ENCODE measurements at places on chromosomes 13 and 19. TPM values are rescaled to one million over a fixed set of nuclear protein-coding genes. Genes with fewer than 3 reads are reported as not detected.

DNA sequence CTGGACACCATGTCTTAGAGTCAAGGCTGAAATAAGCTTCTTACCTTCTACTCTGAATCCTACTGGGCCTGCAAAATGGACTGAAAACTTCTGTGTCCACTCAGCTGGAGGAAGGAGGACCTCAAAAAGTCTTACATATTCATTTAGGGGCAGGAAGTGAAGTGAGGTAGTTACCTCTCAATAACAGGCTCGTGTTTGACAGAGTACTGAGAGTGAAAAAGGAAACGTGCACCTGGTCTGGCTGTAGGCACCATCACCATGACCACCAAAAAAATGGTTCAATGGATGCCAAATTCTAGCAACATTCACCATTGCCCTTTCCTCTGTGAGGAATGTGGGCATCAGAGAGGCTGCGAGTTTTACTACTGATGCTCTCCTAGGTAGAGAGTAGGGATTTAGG is 176.2 kb downstream of the RFC3 start:
- no peaks in the 10 kb centered on the region for H3K27me3 ChIP-seq
- H3K4me1 ChIP-seq = no peaks in the 10 kb centered on the region
- DNase-seq = no peak
- H3K4me3 ChIP-seq = no peak overlapping the region

DNA sequence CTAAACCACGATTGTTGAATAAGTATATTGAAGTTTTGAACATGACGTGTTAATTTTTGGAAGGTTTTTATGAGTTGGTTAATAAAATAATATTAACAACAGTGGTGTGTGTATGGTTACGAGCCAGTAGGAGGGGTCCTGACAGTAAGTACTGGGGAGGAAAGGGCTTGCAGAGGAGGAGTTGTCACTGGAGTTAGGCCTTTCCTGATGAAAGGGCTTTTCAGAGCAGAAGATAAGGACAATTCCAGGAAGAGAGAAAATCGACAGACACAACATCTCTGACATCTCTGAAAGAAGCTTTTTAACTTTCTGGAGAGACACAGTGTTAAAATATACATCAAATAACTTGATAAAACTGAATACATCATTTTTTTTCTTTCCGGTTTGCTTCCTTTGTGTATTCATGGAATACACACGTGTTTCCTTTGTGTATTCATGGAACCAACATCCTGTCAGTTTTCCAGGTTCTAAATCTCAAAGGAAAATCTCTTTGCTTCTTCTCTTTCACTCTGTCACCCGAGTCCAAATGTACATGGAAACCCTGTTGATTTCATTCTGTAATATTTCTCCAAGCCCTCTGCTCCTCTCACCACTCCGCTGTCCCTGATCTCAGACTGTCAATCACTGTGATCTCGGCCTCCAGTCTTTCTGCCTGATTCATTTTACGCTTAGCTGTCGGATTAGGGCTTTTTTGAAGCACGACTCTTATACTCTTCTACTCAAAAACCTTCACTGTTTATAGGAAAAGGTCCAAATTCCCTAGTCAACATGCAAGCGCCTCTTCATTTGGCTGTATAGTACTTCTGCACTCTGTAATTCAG is 374.4 kb downstream of the DLEU7 start:
- no peaks in the 10 kb centered on the region for H3K4me1 ChIP-seq
- H3K27ac ChIP-seq = no peak overlapping the region
- H3K4me3 ChIP-seq = no peak overlapping the region
- H3K27me3 ChIP-seq = no peaks in the 10 kb centered on the region
- DNase-seq = no peak

DNA sequence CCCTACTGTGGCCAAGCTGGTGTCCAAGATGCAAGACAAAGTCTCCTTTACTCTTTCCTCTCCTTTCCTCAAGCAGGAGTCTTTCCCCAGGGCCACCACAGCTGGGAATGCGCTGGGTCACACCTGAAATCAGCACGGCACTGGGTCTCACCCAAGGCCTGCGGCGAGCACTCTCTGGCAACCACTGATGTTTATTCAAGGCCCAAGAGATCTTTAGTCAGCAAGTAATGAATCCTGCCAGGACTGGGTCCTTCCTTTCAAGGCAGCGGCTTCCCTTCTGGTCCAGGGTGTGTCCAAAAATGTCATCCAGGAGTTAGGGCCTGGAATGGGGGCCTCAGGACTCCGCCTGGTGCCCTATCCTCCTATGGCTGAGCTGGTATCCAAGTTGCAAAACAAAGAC is 24.1 kb downstream of the BLOC1S3 start:
- DNase-seq = peak; percentile 56
- peak overlapping the region; percentile 4 for H3K27ac ChIP-seq
- H3K36me3 ChIP-seq = no peaks in the 10 kb centered on the region
- peaks cover 11% of the 10 kb centered on the region for H3K27me3 ChIP-seq

CEACAM1 gene
- total RNA-seq = 0.32 TPM

DNA sequence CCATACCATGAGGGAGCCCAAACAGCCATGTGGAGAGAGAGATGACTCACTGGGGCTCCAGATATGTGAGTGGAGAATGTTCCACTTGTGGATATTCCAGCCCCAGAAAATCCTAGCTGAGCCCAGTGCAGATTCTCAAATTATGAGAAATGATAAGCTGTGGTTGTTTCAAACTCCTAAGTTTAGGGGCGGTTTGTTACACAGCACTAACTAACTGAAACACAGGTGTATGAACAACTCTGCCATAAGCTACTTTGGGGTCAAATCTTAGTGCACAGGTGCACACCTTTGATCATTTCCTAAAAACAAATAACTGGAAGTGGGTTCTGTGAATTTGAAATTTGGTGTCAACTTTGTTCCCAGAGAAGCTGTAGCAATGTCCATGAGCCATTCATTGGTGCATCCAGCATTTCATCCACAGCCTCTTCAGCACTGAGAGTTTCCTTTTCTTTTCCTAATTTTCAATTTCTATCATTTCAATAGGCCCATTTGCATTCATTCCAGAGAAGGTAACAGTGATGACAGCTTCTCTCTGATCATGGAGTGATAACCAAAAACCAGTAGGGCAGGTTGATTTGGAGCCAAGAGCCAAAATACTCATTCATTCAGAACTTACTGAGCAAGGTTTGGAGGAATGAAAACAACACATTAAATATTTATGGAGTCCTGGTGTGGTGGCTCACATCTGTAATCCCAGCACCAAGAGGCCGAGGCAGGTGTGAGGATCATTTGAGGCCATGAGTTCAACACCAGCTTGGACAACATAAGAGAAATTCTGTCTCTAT is 8.8 kb upstream of the CLPP start:
- H3K36me3 ChIP-seq = no peaks in the 10 kb centered on the region
- no peak overlapping the region for H3K27ac ChIP-seq
- H3K4me1 ChIP-seq = peaks cover 2% of the 10 kb centered on the region
- H3K27me3 ChIP-seq = no peaks in the 10 kb centered on the region
- no peak for DNase-seq

DNA sequence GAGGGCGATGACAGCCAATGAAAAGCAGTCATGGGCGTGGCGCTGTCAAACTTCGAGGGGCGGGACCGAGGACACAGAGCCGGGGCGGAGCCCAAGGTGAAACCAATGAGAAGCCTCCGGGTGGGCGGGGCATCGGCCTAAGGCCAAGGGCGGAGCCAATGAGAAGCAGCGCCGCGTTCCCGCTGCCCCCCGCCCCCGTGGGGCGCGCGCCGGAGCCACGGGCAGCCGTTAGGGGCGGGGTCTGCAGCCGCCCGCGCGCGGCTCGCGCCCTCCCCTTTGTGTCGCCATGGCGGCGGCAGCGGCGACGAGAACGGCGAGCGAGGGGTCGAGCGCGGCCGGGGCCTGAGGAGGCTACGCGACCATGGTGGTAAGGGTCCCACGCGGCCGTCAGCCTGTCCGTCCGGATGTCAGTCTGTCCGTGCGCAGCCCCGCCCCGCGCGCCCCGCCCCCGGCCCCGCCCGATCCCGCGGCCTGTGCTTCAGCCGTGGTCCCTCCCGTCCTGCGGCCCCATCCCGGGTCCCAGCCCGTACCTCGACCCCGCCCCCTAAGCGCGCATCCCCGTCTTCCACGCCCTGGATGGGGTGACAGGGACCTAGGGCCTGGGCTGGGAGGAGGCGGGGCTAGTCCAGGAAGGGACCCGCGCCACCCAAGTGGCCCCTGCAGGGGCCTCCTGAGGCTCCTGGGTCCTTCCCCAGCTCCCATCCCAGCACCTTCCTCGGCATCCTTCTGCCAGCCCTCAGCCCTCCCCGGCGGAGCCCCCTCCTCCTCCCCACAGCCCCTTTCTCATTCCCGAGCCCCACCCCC is at the start of gene ARHGAP33:
ARHGAP33 (plus strand) TSS at position 267 of the 804 bp plus-strand sequence; CDS start at position 362, 95 bp downstream.
- H3K27me3 ChIP-seq = no peaks in the 10 kb centered on the region
- H3K36me3 ChIP-seq = peaks cover 6% of the 10 kb centered on the region
- peaks cover 17% of the 10 kb centered on the region for H3K4me1 ChIP-seq
- H3K4me3 ChIP-seq = peak within 1 kb of the TSS; percentile 79

DNA sequence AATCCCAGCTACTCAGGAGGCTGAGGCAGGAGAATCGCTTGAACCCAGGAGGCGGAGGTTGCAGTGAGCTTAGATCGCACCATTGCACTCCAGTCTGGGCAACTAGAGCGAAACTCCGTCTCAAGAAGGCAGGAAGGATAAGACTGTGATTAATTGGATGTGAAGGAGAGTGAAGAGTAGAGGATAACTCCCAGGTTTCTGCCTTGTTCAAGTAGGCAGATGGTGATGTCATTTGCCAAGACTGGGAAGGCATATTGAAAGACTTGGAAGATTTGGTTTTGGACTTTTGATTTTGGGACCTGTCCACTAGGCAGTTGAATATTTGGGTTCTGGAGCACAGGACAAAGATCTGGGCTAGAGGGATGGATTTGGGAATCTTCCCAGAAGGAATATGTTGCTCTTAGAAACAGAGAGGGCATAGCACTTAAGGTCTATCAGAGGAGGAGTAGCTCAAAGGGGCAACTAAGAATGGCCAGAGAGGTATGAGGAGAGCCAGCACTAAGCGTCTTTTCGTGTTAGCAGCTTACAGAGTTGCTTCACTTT is 20.0 kb downstream of the GARRE1 start:
- no peak for DNase-seq
- H3K27ac ChIP-seq = peak overlapping the region; percentile 8
- no peak overlapping the region for H3K4me3 ChIP-seq

DNA sequence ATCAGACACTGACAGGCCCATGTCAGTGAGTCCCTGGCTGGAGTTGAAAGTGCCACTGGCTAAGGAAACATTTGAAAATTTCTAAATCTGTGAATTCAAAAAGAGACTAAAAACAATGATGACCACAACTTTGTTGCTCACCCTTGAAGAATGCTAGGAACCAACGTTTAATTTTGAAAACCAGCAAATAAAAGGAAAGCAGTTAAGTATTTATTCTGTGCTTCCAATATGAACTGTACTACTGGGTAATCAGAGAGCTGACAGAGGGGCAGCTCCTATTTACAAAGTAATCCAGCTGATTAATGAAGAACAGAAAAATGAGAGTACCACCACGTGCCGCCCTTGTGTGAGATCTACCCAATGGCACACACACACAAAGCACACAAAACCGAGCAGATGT is 44.7 kb upstream of the LATS2 start:
- no peaks in the 10 kb centered on the region for H3K36me3 ChIP-seq
- peaks cover 6% of the 10 kb centered on the region for H3K4me1 ChIP-seq
- peak overlapping the region; percentile 31 for H3K27ac ChIP-seq
- no peak for DNase-seq

DNA sequence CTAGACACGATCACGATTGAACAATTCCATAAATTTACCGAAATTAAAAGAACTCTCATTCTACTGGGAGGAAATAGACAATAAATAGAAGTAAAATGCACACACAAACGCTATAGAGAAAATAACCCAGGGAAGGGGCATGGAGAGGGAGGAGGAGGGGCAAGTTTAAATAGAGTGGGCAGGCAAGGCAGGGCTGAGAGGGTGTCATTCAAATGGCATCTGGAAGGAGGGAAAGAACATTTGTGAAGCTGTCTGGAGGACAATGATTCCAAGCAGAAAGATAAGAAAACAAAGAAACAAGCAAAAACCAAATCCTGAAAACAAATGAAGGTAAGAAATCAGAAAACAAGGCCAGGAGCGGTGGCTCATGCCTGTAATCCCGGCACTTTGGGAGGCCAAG is 45.6 kb upstream of the GTF2F2 start:
- no peak overlapping the region for H3K4me3 ChIP-seq
- H3K4me1 ChIP-seq = peaks cover 5% of the 10 kb centered on the region
- no peaks in the 10 kb centered on the region for H3K36me3 ChIP-seq
- no peak overlapping the region for H3K27ac ChIP-seq
- H3K27me3 ChIP-seq = no peaks in the 10 kb centered on the region
- no peak for DNase-seq

DNA sequence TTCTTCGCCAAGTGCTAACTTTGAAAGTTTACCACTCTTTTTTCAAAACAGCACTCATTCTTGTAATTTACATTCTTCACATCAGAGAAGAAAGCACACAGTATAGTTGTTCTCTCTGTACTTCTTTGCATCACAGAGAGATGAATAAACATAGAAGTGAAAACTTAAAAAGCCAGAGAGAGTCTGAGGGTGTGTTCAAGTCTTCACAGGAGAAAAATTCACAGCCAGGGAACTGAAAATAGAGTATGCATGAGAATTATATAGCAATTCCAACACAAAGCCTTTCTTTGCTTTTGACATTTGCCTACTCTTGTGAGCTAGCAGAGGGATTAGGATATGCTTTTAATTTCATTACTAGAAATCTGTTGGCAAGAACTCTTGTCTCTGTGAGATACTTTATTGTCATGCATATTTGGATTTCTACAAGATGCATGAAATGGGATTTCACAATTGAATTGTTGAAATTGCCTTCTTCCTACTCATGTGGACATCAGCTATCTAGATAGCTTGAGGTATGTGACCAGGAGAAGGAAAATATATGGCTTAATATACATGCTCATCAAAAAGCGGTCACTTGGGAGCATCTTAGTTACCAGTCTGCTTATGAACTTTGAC is 166.1 kb downstream of the SLC7A1 start:
- H3K27me3 ChIP-seq = no peaks in the 10 kb centered on the region
- no peaks in the 10 kb centered on the region for H3K4me1 ChIP-seq
- peak overlapping the region; percentile 68 for H3K4me3 ChIP-seq
